ENCODE measurements at places on chromosomes 7 and 10.

DNA sequence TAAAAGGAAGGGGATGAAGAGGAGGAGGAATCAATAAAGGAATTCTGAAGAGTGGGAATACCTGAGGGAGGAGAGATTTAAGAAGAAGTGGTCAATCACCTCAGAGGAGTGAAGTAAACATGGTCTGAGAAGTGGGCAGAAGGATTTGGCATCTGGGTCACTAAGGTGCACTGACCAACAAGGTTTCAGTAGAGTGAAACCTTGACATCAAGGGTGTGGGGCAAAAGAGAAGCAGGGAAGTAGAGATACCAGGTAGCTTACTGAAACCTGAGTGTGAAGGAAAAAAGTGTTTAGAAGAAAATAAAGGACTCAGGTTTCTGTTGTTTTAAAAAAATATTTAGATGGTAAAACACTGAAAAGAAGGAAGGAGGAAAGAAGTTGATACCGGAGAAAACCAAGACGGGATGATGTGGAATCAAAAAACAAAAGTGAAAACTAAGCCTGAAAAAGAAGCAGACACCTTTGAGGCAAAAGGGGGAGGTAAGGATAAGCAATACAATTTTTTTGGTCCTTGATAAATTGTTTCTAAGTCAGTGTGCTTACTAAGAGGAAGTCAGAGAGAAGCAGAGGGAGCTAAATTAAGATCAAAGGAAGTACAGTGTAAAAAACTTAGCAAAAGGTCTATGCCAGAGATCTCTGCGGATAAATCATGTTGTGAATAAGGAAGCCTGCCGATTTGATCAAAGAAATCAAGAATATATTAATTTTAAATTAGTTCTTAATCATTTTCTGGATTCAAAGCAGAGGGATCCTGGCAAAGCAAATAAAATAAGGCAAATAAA lies 137.2 kb upstream of the GPR22 start:
- no peak for DNase-seq

DNA sequence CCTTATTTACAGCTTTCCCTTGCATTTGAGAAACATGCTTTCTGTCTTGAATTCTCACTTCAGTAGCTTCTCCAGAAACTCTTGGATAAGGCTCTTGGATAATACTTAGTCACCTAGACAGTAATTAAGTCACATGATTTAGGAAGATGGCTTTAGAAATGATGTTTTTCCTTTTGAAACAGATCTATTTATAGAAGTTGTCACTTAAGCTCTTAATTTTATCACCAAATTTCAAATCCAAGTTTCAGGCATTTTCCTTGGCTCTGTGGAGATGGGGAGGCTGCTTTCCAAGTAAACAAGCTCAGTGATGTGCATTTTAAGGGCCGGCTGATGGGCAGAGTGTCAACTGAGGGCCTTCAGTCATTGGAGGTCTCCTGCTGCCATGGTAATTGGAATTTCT lies 130.3 kb downstream of the SRI start:
- DNase-seq = no peak

- no peak for DNase-seq
Measured at GRCh38 chr10:88651101-88651551, 13.1 kb upstream of the LIPF start.

- DNase-seq = no peak
Measured at GRCh38 chr10:60907236-60907635, 36.7 kb downstream of the RHOBTB1 start.

DNA sequence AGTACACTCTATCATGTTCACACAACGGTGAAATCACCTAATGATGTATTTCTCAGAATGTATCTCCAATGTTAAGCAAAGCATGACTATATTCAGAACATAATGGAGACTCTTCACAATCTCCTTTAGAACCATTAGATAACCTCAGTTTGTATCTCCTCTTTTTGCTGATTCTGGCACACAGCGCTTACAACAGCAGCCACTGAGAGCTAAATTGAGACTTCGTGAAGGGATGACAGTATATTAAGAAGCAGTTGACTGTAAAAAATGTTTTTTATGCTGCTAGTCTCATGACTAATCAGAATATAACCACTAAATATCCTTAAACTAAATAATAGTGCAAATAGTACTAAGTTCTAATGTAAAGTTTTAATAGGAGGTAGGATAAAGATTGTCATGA lies 46.9 kb downstream of the KMT2E start:
- DNase-seq = no peak

DNA sequence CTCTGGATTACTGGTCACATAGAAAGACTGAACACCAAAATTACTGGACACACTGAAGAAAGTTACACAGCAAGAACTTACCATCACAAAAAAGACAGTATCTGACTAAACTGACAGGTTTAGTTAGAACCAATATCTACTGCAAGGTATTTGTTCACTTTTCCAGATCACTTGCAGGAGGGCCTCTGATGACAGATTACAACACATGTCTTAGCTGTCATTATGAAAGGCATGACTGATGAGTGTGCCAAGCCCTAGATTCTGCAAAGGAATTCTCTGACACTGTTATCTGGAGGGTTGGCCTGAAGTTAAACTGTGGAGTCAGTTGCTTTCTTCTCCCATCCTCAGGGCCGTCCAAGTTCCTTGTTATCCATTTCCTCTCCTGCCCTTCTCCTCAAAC lies 242.7 kb downstream of the KIF20B start:
- no peak for DNase-seq

DNA sequence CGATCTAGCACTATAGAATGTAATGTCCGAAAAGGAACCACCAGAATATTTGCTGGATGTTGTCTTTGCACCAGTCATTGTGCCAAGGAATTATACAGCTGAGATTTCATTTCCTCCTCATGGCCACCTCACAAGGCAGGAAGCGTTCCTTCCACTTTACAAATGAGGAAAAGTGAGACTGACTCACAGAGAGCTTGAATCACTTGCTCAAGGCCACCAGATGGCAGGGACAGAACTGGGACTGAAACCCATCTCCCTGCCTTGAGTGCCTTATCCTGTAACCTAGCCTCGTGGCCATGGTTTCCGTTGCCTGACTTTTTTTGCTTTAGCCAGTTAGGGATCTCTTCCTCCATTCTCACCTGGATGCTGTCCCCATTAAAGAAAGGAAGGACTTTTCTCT lies 44.7 kb upstream of the PDZD8 start:
- DNase-seq = no peak

DNA sequence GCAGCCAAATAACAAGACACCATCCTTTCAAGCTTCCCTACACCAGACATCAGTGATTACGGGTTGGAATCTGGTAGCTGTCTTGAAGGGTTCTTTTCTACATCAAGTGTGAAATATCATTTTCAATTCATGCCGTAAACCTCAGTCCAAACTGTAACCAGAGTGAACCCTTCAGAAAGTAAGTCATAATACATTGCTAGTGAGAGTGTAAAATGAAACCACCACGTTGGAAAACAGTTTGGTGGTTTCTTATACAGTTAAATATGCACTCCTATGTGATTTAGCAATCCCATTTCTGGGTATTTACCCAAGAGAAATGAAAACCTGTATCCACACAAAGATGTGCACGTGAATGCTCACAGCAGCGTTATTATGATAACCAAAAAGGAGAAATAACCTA lies 25.6 kb upstream of the ZC3HAV1L start:
- DNase-seq = no peak

DNA sequence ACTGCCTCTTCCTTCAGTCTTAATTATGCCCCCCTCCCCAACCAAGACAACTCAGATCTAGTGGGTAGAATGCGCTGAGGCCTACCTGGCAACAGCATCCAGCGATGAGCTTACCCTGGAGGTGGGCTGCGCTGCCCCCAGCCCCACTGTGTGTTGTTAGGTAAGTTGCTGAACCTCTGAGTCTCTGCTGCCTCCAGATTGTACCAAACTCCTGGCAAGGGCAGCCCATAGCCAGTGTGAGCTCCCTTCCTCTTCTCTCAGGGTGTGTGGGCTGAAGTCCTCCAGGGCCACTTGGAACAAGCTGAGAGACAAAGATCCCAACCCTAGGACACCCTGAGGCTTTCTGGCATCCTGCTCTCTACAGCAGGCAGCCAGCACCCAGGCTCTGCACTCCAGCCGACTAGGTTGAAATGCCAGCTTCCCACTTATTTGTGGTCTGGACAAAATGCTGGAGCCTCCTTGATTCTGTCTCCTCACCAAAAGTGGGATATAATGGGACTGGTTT lies 135.3 kb downstream of the ARHGAP22 start:
- no peak for DNase-seq

All from DMS 273 treated with DMSO at 0.1 percent for 48 hours (cell line).